ENCODE measurements at places on chromosomes 6 and 20.

DNA sequence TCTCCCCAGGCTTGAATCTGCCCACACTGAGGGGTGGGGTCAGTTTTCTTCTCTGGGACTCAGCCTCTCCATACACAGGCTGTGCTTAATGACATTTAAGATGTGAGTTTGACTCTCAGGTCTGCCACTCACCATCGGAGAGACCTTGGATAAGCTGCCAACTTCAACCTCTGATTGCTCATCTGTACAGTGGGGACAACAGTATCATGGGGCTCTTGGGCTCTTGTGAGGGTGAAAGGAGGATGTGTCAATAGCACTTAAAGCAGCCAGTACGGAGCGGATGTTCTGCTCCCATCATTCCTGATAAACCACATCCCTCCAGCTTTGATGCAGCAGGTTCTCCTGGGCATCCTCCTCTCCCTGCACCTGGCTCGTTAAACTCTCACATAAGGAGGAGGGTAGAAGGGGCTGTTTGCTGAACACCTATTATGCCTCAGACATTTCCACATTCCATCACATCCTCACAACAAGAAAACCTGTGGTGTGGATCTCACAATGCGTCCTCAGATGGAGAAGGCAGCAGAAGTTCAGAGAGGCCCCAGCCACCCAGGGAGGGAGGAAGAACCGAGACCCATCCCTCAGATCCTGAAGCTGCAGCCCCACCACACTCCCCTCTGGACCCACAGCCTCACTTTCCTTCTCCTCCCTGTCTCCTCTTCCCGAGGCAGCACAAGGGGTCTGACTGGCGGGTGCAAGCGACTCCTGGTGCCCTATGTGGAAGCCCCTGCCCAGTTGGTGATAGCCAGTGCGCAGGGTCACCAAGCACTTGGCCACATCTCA is 1.9 kb upstream of the PDYN start:
- no peak for DNase-seq

DNA sequence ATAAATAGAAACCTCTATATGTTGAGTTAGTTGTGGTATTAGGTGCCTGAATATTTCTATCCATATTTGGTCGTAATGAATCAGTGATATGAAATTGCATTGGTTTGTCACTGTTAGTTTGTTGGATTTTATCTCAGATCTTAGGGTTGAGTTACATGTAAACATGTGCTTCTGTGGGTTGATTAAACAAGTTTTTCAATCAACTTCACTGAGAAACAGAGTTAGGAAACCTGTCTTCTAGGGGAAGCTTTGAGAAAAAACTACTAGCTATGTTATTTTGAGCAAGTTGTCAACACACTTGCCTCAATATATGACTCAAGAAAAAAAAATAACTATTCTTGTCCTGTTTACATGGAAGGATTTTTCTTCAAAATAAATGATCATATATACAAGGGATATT is 14.8 kb upstream of the ADGB start:
- no peak for DNase-seq

DNA sequence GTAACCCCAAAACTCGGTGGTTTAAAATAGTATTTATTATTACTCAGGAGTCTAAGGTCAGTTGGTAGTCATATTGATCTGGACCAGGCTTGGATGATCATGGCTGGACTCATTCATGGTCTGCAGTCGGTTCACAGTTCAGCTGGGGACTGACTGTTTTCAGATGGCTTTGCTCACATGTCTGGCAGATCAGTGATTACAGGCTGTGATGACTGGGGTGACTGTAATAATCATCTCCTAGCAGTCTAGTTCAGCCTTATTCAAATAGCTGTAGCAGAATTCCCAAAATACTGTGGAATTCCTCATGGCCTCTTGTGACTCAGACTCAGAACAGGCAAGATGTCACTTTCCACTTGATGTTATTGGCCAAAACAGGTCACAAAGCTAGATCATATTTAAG is 16.4 kb upstream of the NT5DC1 start:
- no peak for DNase-seq

- DNase-seq: no peak
Measured at GRCh38 chr6:168712993-168713392, 272.0 kb downstream of the SMOC2 start.
